Activated T-helper 1 cell treated with anti-CD3 and anti-CD28 coated beads, Interleukin-2, amount 50 U/mL, for 16 hours (primary cell): ENCODE measurements at places on chromosomes 4 and X.

DNA sequence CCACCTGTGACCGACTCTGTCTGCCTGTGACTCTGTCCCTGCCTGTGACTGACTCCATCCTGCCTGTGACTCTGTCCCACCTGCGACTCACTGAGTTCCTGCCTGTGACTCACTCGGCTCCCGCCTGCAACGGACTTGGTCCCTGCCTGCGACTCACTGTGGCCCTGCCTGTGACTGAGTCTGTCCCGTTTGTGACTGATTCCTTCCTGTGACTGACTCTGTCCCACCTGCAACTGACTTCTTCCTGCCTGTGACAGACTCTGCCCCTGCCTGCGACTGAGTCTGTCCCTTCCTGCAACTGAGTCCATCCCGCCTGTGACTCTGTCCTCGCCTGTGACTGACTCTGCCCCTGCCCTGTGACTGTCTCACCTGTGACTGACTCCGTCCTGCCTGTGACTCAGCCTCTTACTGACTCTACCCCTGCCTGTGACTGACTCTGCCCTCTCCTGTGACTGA is 9.6 kb upstream of the UVSSA start:
- DNase-seq = peak; percentile 28

DNA sequence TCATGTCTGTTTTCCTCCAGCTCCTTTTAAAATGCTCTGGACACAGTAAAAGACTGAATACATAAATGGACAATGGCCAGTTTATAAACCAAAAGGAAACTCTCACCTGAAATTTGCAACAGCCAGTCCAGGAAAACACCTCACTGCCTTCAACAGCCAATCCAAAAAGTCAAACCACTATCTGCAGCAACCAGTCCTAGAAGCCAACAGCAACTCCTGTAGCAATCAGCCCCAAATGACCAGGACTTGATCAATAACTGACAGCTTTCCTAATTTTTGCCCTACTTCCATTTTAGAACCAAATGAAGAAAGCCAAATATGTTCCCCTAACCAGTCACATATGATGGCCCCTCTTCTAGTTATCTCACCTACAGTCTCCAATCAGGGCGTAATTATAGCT is 309.5 kb upstream of the CPXCR1 start:
- no peak for DNase-seq

- DNase-seq = no peak
Observed at GRCh38 chr4:34469516-34469915, 1774.8 kb downstream of the ARAP2 start.

GRCh38 chrX:150408561-150408960 is 45.4 kb downstream of the MAMLD1 start:
- no peak for DNase-seq

DNA sequence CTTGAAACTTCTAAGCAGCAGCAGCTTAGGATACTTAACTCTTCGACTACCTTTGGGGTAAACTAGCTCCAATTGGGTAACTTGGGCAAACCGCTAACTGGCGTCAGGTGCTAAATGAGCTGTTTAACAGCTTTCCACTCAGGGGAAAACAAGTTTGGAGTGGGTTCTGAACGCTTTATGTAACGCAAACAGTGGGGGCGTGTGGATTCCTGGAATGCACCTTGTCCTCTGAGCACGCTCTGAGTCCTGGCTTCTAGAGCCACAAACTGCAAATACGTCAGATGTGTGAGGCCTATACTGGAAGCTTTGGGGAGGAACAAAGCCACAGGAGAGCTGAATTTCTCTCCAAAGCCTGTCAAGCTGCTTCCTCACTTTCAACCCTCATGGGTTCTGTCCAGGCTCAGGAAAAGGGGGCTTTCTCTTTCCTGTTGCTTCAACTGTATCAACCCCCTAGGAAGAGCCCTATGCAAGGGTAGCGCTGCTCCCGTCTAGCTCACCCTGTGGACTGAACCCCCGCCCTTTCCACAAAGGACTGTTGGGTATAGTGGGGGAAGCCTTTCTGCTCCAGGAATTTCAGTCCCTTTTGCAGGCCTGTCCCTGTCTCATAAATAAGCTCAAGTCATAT is 4.5 kb upstream of the WDR1 start:
- DNase-seq = no peak

- no peak for DNase-seq
Observed at GRCh38 chr4:154740462-154740861, 3.3 kb upstream of the LRAT start.

DNA sequence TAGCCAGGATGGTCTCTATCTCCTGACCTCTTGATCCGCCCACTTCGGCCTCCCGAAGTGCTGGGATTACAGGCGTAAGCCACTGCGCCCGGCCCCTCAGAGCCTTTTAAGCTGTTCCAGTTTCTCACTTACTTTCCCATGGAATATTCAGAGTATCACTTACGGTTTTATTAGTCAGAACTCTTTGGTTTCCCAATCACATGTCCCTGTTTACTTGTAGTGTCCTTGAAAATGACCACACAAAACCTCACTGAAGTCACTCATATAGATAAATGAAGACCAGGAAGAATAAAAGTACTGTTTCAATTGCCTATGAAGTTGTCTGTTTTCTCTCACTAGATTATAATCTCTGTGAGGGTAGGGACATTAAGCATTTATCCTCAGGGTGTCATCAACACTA is 217.2 kb upstream of the HCCS start:
- DNase-seq = no peak

GRCh38 chr4:129926936-129927335 is 831.0 kb downstream of the C4orf33 start:
- no peak for DNase-seq

DNA sequence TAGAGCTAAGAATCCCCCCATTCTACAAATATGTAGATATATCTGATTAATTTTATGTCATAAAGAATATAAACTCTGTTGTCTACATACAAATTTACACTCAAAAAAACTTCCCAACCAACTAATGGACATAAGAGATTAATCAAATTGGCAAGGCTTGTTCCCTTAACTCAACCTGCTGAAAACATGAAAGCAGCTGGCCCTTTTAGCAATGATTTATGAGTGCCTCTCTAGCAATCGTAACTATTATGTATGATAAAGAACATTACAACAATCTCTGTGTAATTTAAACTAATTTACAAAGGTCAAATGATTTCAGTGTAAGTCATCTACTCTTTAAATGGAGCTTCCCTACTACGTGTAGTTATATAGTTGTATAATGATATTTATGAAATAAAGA is 83.1 kb upstream of the FTHL17 start:
- no peak for DNase-seq

- no peak for DNase-seq
Observed at GRCh38 chr4:52931243-52931642, 69.1 kb downstream of the RASL11B start.

DNA sequence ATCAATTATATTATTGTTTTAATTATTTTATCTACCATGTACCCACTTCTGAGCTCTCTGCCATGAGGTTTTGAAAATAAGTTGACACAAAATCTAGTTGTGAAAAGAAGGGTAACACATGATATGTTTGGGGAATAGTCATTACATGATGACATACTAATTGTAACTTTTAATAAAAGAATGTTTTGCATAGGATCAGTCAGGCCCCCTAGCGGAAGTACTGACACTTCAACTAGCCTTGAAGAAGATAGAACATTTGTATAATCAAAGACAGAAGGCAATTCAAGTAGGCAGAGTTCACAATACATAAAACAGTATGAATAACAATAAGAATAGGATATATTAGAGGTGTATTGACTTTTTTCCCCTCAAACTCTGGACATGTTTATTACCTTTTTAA is 1191.0 kb upstream of the AGA start:
- no peak for DNase-seq

DNA sequence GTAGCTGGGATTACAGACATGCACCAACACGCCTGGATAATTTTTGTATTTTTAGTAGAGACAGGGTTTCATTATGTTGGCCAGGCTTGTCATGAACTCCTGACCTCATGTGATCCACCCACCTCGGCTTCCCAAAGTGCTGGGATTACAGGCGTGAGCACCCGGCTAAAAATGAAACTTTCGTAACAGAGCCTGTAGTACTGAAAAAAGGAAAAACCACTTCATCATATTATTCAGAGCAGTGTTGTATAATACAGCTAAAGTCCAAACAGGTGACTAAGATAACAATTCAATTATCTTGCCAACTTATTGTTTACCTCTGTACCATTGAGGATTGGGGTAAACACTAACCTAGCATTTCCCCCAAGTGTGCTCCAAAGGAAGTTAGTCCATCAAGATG is 43.9 kb upstream of the HPRT1 start:
- no peak for DNase-seq

GRCh38 chr4:109846395-109847098 is 1.4 kb upstream of the LRIT3 start:
- DNase-seq = no peak

- no peak for DNase-seq
Observed at GRCh38 chr4:175418516-175418915, 393.5 kb downstream of the GPM6A start.

- no peak for DNase-seq
Observed at GRCh38 chr4:19888587-19888986, 363.1 kb upstream of the SLIT2 start.

DNA sequence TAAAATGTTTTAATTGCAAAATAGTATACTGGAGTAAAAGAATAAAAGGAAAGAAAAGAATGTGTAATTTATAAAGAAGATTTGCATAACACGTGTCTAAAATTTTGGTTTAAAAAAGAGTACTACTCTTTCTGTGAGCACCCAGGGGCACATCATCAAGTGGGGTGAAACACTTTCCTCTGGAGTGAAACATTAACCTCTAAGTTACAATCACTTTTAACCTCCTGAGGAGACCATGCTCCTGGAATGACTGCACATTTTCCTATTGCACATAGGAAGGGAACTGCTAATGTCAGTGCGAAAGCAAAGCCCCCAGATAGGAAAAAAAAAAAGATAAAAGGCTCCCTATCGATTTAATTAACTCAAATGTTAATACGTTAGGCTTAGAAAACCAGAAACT is 13.3 kb downstream of the VEGFC start:
- DNase-seq = no peak

- no peak for DNase-seq
Observed at GRCh38 chr4:738781-739280, 33.2 kb downstream of the PCGF3 start.

DNA sequence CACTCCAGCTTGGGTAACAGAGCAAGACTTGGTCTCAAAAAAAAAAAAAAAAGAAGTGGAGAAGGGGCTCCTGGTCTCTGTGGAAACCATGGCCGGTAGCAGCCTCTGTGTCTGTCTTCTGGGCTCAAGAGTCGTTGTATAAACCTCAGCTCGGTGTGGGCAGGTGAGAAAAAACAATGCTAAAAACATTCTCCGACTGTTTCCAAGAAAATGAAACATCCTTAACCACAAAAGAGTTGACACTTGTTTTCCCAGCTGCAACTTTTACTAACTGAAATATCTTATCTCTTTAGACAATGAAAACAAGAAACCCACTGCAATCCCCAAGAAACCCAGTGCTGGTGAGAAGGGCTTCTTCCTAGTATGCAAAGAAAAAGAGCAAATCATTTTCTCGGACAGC is 26.2 kb downstream of the CD99 start:
- no peak for DNase-seq

DNA sequence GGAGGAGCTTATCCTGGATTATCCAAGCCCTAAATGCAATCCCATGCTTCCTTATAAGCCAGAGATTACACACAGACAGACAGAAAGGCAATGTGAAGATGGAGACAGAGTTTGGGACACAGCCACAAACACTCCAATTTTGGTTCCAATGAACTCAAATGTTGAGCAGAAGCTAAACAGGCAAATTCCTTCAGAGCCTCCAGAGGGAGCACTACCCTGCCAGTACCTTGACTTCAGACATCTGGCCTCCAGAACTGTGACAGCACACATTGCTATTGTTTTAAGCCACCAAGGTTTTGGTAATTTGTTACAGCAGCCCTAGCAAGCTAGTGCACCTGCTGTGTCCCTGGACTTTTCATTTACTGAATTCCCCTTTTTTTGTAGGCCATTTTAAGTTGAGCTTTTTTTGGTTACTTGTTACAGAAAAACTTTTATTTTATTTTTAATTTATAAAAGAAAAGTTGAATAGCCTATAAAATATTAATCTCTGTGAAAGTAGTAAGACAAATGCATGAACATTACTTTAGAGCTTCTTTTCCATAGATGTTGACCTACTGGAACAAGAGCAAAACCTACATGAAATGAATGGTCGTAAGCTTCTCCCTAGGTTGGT is 33.4 kb upstream of the SRD5A3 start:
- no peak for DNase-seq

DNA sequence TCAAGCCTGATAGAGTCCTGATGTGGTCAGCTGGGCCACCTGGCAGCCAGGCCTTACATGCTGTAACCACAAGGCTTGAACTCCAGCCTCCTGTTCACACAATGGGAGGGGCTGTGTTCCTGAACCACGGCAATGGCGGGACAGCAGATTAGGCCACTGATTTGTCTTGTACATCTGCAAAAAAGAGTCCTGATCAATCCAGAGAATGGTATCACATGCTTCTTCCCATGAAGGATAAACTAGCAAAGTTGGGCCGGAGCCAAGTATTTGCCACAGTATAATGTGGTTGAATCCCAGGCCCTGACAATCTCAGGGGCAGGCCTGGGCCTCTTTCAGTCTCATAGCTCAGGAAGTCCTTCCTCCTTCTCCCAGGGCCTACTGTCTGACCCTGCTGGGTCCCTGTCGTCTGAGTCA is 2182.5 kb upstream of the AGA start:
- no peak for DNase-seq

DNA sequence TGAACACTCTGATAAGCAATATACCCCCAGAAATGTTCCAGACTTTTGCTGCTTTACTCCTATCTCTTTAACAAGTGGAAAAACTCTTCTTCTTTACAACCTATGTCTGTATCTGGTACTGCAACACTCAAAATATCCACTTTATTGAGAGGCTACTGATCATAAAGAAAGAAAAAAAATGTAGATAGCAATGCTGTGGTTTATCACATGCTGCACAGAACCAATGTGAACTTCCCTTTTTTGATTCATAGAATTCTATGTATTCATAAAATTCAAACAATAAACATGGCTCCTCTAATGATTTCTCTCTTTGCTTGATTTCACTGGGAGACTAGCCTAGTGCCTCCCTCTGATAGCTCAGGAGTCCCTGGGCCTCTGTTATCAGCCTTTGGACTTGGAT is 223.5 kb downstream of the ZNF674 start:
- no peak for DNase-seq

DNA sequence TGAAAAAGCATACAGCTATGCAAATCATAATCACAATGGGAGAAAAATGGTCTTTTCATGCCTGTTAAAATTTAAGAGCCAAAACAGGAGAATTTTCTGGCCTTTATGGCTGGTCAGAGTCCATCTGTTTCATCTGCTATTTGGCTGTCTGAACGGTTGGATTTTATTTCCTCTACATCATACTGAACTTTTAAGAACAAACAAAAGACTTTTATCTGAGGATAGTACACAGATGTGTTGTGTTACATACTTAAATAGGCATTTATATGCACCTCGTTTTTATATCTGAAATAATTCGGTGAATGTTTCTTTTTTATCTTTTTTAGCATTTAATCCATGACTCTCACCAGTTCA is 18.0 kb upstream of the WWC2 start:
- DNase-seq = no peak

GRCh38 chrX:49230500-49231232 is 2.5 kb downstream of the CACNA1F start:
- peak; percentile 22 for DNase-seq
